C1 segment of cervical spinal cord (tissue), 14 donors: ENCODE measurements at places on chromosomes 2 and 18.

DNA sequence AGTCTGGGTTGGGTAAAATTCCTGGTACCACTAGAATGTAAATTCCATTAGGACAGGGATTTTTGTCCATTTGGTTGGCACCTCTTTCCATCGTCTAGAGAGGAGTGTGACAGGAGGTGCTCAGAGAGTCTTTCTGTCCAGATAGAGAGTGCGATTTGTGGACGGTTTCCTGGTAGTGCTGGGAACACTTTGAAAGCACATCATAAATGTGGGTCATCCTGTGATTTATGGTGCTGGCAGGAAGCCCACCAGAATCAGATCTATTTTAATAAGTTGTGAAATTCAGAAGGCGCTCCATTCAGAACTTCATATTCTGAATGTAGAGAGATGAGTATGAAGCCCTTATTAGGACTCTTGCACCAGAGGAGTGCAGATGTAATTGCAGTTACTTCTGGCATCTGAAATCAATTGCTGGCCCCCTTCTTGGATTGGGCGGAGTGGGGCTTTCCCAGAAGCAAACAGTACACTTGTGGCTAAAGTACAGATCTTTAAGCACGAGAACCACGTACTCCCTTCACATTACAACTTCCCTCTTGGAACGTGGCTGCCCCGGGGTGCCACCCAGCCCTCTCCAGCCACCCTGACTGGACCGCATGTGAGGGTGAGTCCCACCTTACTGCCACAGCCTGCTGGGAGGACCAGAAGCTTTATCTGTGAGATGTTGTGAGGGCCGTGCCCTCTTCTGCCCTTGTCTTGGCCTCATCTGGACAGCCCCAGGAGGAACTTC, 243.2 kb downstream of the MYO3B start:
- DNase-seq, result no peak

DNA sequence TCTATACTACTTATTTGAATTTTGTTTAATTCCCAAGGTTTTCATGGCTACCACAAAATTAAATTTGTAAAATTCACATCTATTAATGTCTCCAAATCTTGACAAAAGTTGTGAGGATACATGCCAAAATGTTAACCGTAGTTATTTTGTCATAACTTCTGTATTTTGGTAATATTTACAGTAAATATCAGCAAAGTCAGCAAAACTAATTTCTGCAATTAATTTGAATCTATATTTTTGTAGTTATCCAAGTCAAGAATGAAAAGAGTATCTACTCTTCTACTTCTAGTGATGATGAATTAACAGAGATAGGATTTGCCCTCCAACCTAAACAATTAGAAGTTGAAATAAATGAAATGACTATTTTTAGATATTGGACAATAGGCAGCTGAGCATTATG, 238.9 kb downstream of the CYP26B1 start:
- DNase-seq, result no peak

GRCh38 chr2:161766334-161766733, 142.1 kb downstream of the SLC4A10 start:
- DNase-seq, result no peak

- no peak for DNase-seq
Observed at GRCh38 chr2:106165029-106165428, 29.1 kb downstream of the UXS1 start.

DNA sequence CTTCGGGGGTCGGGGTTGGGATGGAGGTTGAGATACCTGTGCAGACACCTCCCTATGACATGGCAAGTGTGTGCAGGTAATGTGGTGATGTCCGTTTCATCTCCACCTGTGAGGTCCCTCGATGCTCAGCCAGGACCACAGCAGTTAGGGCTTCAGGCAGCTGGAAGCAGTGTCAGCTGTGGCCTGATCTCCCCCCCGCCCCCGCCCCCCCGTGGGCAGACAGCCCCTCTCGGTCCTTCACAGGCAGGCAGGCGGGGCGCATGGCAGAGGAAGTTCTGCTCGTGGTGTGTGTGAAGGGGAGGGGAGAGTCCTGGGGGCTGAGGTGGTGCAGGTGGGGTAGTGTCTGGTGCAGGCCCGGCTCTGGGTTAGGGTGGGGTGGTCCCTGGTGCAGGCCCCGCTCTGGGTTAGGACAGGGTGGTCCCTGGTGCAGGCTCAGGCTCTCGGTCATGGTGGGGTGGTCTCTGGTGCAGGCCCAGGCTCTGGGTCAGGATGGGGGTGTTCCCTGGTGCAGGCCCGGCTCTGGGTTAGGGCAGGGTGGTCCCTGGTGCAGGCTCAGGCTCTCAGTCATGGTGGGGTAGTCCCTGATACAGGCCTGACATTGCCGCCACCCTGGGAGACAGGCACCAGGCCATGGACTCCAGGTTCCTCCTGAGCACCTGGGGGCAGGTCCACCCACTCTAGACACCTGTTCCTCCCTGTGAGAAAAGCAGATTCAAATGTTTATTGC, 94.3 kb downstream of the NFATC1 start:
- no peak for DNase-seq
